ENCODE measurements at places on chromosomes 6 and 20.

DNA sequence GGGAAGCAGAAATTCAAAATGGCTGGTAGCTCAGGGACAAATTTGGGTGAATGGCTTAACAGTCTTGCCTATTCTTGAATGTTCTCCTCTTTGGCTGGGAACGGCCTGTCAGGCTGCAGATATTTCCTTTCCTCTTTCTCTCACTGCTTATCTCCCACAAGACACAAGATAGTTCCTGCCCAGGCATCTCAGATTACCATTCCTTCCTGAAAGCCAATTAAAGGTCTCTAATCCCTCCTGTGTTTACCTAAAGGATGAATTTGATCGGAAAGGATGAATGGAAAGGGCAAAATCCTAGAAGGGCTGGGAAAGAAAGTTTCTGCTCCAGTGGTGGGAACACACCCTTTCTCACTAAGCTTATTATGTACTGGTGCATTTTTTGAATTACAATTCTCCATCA, 95.9 kb upstream of the JAG1 start:
- DNase-seq: no peak

DNA sequence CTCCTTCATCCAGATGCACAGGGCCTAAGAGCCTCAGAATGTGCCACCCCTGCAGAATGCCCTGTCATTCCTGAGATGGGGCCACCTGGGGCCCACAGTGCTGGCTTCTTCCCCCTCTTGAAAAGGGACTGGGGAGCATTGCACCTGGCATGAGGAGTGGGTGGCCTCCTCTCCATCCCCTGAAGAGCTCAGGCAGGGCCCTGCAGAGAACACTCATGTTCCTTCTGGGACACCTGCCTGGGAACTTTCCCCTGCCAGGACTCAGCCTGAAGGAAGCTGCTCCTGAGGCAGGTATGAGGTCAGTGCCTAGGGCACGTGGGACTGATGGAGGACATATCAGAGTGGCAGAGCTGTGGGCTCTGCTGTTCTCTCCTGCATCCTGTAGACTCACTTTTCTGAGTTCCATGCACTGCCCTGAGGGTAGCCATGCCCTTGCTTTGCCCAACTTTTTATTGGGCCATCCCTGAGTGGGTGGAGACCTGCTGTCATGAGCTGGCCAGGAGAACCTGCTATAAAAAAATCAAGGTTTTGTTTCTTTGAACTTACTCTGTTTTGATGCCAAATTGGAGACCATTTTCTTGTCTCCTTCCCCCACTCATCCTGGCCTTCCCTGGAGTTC, 19.5 kb downstream of the CCDC167 start:
- DNase-seq: no peak

- no peak for DNase-seq
Measured at GRCh38 chr6:30963641-30964040, 19.9 kb upstream of the MUC21 start.

DNA sequence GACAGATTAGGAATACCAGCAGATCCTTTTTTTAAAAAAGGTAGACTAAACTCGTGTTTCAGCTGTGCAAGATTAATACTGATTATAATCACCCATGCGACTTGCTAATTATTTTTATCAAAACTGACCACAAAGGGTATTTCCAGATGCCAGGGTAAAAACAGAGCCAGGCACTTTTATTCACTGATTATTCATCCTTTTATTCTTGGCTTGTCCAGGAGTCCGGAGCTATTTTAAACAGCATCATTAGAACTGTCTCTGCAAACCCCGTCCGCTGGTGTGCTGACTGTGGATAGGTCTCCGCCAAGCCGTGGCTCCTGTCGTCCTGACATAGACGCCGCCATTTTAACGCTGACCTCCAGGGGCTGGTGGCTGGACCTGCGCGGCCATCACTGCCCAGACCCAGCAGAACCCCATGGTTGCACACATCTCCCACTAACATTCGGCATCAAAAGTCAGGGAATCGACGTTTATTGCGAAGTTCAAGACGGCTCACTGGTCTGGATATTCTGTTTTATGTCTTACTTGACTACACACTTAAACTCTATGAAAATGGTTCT, 364.8 kb downstream of the THBS2 start:
- no peak for DNase-seq

DNA sequence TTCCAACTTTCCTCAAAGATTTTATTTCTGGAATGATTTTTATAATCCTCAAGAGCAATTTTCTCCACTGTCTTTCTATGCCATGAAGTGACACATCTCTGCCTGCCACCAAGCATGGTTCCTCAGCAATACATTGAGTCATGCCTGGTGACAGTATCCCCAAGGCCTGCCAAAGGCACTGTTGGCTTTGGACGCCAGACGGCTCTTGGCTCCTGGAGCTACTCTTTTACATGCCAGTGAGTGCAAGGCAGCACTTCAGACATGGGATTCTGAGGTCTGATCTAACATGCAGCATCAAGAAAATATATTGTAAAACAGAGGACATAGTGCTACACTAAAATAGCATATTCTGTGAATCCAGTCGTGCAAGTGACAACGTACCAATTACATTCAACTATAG, 20.1 kb upstream of the PLEKHG1 start:
- no peak for DNase-seq

DNA sequence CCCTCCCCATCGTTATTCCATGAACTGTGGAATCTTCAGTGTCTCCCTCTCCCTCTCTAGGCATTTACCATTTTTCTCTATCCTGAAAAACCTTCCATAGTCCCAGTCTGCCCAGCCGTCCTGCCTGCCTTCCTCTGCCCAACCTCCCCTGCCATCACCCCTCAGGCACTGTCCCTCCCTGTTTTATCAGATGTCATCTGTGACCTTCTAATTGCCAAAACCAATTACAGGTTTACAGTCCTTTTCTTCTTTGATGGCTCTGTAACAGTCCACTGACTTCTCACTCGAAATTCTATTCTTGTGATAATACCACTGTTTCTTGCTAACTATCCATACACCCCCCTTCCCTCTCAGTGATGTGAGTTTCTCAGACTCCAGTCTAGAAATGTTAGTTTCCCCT, 2.3 kb upstream of the SLC23A2 start:
- DNase-seq: no peak

DNA sequence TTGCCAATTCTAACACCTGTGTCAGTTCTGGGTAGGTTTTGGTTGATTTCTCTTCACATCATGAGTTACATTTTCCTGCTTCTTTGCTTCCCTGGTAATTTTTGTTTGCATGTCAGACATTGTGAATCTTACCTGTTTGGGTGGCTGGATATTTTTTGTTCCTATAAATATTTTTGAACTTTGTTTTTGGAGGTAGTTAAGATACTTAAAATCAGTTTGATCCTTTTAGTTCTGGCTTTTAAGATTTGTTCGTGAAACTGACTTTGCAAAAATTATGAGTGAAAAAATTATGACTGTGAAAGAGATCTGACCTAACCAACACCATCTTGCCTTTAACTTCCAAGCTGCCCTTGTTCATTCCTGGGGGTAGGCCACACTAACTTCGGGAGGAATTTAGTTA, 69.5 kb downstream of the BCAS1 start:
- no peak for DNase-seq

GRCh38 chr6:117138920-117139319, 126.4 kb upstream of the VGLL2 start:
- peak; percentile 74 for DNase-seq

Data from gastrocnemius medialis (tissue), 4 donors.